ENCODE measurements at places on chromosomes 4 and X. TPM values are rescaled to one million over a fixed set of nuclear protein-coding genes. Genes with fewer than 3 reads are reported as not detected.

DNA sequence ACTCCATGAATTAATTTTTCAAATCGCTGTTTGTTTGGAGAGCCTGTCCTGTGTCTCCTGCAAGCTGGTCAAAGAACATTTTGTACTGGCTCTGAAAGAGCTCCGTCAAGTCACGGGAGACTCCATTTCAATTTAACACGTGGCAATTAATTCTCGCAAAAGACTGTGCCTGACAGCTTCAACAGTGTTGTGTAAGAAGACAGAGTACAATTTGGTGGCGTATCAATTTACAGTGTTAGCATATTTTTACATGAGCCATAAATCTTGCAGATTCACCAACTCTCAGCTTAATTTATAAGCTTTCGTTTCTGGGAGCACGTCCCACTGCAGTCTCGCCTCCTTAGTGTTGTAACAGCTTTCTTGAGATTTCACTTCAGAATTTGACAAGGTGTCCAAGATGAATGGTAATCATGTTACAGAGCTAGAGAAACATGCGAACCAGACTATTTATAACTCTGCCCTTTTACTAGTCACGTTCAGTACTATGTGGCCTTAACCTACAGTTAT, 70.8 kb downstream of the RWDD4 start:
- no peak for DNase-seq

GRCh38 chrX:81202456-81202819, 536 bp downstream of the SH3BGRL start:
- no peak for DNase-seq

- no peak for DNase-seq
These were observed 793.3 kb upstream of the MAGEB2 start for GRCh38 chrX:29422034-29422433.

DNA sequence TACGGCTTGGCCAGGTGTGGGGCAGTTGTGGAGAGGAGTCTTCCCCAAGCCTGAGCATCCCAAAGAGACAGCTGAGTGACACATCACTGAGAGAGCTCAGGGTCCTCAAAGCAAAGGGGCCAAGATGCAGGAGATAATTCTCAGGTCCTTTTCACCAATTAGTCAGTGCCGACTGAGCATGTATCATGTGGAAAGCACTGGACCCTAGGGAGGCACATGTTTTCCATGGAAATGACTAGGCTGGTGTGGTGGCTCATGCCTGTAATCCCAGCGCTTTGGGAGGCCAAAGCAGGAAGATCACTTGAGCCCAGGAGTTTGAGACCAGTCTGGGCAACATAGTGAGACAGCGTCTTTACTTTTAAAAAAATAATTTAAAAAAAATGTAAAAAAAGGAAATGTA, 67.3 kb upstream of the PRPS1 start:
- DNase-seq: no peak

GRCh38 chr4:87353592-87353991, 30.9 kb upstream of the HSD17B13 start:
- no peak for DNase-seq

DNA sequence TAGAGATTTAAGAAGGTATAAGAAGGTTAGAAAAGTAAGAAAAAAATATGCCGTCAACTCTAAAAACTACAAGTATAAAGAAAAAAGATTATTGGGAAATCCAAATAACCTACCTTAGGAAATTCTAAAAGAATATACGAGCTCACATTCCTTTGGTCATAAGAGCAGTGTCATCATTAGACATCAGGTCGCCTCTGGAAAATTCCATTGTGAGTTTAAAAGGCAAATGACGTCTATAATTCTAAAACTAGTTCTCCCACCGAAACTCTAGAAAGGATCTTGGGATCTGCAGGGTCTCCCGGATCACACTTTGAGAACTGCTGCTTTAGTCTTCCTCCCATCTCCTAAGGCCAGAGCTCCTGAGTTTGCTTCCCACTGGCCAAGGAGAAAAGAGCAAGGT, 518 bp upstream of the SAT1 start:
- no peak for DNase-seq

- no peak for DNase-seq
These were observed 180.3 kb upstream of the MXRA5 start for GRCh38 chrX:3526731-3527130.

The PAK3 gene
- 0.64 TPM for total RNA-seq

The ITIH6 gene
- not detected for total RNA-seq

The FAM9C gene
- total RNA-seq: 1.2 TPM

The IQSEC2 gene
- total RNA-seq: 12.0 TPM

Data from left ventricle myocardium superior (tissue), 1 donor.